ENCODE measurements at places on chromosomes 11 and 22.

DNA sequence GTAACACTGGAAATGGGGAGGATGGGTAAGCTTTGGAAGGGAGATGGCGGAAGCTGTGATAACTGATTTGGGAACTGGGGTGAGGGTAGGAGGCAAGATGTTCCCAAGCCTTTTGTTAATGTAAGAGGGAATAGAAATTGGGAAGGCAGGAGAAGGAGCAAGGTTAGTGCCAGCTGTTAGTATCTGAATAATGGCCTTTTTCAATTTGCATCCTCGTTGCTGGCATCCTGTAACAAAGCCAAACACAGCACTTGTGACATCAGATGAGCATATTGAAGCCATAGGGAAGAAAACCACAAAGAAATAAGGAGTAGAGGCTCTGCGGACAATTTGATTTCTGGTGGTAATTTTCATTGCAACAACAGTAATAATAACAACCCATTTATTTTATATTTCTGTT is 70.9 kb upstream of the CLMP start:
- DNase-seq = no peak

- no peak for DNase-seq
These were observed 111.5 kb downstream of the ST3GAL4 start for GRCh38 chr11:126467046-126467370.

DNA sequence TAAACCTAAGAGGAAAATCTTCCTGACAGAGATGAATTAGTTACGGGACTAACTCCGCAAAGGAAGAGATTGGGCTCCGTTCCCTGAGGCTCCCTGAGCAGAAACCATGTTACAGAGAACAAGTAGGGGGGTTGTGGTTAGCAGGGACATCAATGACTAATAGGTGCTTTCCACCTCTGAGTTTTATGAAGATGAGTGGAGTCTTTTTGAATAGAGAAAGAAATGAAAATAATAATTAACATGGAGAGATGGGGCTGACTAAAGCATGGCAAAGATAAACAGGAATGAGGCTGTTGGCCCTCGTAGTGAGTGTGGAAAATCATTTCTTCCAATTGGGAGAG is 47.5 kb upstream of the PICALM start:
- peak; percentile 93 for DNase-seq

DNA sequence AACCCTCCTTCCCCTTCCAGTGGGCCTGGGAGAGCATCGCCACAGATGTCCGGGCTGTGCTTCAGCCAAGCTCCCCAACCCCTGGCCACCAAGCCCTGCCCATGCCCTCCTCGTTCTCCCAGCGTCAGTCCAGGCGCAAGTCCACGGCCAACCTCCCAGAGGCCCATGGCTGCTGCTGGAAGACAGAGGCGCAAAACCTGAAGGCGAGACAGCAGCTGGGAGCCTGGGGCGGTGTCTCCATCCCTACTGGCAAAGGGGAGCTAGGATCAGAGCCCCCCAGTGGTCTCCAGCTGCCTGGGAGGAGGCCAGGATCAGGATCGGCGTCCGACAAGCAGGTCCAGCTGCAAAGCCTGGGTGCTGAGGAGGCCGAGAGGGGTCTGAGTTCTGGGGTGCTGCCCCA is 1.9 kb downstream of the TSGA10IP start:
- DNase-seq = no peak

DNA sequence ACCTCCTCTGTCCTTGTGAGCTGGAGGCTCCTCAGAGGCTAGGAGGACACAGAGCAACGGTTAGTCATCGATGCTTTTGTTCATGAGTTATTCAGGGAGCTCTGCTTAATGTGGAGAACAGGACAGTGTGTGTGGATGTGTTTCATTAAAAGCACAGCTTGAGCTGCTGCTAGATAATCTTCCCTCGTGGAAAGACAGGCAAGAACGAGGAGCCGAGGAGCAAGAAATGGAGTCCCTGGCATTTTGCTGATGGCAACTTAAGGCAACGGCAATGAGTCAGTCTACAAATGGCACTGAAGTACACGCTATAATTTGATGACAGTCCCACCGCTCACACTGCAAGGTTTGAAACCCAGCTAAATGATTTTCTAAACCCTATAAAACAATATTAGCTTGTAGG is 106.2 kb downstream of the IGLL1 start:
- no peak for DNase-seq

GRCh38 chr22:43521716-43522115 is 109.9 kb downstream of the MPPED1 start:
- DNase-seq = peak; percentile 9

- DNase-seq = no peak
These were observed 28.8 kb downstream of the CCDC81 start for GRCh38 chr11:86403458-86403857.

GRCh38 chr11:68598816-68599653 is 85.3 kb upstream of the GAL start:
- DNase-seq = no peak

DNA sequence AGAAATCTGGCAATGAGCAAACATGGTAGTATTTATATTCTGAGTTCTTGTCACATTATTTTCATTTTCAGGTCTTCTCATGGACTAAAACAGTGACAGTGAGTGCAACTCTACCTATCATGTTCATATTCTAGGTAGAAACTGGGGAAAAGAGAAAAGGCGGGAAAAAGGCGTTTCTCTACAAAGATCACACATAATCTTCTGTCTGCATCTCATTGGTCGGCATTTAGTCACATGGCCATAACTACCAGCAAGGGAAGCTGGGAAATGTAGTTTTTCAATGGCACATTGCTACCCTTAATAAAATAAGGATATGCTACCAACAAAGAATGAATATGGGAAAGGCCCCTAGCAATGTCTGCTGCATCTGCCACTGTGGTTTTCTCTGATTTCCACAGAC is 57.6 kb upstream of the B3GAT1 start:
- DNase-seq = peak; percentile 6

DNA sequence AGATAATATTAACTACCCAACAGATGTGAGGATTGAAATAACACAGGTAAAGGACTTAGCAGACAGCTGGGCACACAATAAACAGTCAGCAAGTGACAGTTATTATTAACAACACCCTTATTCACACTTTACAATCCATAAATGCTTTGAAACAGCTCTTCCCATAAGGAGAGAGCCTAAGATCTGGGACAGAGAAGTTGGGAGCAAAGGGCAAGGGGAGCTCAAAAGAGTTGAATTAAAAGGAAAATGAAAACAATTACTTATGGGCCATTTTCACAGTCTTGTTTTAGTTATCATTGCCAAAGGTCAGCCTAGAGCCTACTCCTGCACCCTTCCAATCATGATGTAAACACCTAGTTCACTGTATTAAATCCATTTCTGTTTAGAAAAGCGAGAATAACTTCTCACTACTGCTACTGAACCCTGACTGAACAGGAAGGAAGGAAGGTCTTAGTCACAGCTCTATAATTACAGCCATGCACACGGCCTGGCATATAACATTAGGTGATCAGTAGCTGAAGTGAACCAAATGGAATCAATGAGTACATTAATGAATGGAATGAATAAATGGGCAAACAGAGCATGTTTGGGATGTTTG is 111.3 kb downstream of the PLEKHA7 start:
- DNase-seq = no peak

GRCh38 chr11:101453682-101454081 is 130.1 kb downstream of the TRPC6 start:
- peak; percentile 26 for DNase-seq

DNA sequence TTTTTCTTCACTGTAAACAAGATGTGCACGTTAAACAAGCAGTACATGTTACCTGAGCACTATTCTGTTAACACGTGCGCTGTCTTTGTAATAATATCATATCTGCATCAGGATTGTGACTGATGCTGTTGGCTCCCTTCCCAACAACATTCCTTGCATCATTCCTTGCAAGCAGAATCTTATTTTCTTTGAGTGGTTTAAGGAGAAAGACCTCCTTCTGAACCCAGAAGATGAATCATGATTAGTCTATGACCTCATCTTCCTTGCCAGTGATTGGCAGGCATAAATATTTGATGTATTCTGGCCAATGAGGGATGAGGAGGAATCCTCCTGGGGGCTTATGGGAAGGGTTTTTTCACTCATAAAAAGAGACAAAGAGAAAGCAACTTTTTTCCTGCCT is 46.2 kb downstream of the C11orf71 start:
- peak; percentile 82 for DNase-seq

DNA sequence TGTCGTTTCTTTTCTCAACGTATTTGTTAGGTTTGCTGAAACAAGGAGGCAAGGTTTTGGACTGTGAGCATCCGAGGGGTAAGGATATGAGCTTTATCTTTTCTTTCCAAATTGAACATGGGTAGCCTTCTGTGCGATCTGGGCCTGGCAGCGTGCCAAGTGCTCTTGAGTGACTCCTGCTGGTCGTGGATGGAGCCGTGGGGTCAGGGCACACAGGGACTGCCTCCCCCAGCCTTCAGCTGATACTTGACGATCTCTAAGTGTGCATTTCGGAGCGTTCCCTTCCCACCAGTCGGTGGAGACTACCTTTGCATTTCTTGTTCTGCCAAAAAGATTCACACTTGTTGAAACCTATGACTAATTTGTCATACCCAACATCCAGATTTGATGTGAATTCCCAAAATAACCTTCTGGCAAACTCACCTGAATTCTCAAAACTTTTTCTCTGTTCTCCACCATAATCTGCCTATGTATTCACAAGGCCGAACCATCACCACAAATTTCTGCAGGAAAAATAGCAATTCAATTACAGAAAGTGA is 40.1 kb upstream of the CLMP start:
- no peak for DNase-seq

DNA sequence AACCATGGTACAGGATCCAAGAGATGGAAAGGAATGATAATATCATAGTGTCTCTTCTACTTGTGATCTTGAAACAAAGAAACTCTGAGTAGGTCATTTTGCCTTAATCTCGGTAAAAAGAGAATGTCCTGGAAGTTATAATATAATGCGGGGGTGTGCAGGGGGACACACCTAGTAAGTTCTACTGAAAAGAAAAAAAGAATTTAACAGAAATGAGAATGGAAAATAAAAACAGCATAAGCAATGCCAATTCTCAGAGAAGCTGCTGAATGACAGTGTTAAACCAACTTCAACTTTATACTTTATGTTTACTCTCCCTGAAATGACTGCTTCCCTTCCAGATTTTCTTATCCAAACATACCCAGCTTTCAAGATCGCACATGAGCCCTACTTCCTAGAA is 2.0 kb downstream of the HPS5 start:
- DNase-seq = no peak

DNA sequence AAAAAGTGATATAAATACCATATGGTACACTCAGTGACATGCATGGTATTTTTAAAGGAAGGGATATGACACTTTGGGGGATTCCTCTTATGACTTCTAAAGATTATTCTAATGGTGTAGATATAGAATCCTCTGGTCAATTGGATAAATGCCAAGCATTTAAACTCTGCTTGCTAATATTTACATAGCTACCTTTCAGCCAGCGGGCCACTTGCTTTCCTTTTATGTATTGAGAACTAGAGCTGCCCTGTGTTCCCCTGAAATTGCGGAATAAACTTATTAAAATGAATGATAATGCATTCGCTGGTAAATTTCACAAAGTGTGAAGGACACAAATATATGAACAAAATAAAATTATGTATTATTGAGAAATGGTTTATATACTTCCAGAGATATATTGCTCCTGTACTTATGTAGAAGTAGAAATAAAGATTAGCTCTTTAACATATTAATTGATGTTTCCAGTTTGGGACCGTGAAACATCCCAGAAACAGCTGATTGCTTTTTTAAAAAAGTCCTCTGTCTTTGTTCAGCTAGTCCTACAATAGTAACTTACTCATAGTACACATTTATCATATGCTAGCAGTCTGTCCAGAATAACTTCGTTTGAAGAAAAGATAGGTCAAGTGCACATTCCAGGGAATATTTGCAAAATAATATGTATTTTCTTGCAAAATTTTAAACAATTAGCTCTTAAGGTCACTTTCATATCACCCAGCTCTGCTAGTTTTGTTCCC is 40.1 kb upstream of the CARD18 start:
- DNase-seq = no peak

- no peak for DNase-seq
These were observed 13.2 kb upstream of the FXYD2 start for GRCh38 chr11:117837791-117838190.

DNA sequence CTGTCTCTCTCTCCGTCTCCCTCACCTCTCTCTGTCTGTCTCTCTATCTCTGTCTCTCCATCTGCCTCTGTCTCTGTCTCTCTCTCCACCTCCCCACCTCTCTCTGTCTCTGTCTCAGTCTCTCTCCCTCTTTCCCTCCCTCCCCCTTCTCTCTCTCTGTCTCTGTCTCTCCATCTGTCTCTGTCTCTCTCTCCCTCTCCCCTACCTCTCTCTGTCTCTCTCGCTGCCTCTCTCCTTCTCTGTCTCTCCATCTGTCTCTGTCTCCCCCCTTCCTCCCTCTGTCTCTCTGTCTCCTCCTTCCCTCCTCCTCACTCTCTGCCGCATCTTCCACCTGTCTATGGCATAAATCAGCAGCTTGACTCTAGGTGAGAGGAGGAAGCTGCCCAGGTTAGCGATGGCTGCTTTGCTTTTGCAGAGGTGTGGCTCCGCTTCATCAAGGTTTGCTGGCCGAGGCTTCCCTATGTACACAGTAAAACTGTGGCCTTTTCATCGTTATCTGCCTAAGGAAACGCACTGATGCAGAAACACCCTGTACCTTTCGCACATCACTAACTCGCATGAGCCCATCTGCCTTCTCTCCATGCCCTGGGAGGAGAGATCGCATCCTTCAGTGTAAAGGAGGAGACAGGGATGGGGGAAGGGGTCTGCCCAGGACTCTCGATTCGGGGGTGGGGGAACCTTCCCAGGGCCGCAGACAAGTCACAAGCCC is 44.5 kb downstream of the ANO1 start:
- DNase-seq = no peak

DNA sequence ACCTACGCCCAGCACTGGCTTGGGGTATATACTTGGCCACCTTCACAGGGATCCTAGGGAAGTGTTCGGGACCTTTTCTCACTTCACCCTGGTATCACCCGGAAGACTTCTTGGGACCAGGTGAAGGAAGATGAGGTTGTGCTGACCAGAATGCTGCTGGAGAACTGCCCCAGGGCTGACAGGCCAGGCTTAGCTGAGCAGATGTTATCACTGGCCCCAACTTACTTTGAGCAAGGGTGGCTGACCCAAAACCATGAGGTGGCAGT is 4.5 kb downstream of the FTH1 start:
- no peak for DNase-seq

DNA sequence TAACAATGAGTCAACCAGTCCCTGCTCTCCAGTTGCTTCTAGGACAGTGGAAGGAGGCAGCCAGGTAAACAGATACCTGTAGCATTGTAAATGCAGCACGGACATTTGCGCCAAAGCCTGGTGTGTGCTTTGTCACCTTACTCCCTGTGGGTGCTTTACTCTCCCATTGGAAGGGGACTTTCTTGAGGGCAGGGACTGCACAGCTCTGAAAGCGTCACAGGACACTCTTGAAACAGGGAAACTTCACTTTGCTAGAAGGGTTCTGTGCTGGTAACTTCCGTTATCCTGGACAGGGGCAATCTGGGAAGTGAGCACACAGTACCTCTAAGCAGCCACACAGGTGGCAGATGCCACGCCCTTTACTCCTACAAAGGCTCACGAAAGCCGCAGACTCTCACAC is 99.8 kb downstream of the MYO18B start:
- no peak for DNase-seq

DNA sequence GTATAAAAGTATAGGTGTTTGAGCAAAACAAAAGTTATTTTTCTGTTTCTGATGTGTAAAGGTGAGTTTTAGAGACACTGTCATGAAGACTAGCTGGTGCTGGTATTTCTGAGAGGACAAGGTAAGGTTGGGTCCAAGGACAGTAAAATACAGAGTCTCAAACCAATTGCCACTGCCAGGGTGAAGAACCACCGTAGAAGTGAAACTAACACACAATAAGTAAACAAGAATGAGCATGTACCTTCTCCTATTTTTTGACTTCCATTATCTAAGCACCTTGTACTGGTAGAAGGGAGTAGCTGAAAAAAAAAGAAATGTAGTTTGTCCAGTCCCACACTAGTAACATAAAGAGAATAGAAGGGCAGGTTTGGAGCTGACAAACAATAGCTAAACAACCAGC is 117.3 kb downstream of the TTC28 start:
- no peak for DNase-seq
